ENCODE measurements at places on chromosomes 7 and 10.

DNA sequence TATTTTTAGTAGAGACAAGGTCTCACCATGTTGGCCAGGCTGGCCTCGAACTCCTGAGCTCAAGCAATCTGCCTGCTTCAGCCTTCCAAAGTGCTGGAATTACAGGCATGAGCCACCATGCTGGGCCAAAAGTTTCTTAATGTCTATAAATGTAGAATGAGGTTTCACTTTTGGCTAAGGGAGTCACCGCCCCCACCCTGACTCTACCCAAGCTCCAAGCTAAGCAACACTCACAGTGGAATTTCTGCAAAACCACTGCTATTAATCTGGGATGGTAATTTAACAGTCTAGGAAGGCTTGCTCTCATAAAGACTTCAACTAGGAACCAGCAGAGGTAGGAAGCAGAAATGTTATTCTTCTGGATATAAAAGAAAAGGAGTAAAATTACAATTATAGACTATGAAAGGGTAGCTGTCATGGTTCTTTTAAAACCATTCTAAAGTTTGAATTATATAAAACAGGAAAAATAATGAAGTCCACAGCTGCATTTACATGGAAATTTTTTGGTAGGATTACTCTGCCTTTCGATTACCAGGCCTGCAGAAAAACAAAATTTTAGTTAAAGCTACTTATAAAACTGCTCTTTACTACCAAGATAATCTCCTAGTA, 211.6 kb downstream of the SFMBT2 start:
- DNase-seq: no peak

DNA sequence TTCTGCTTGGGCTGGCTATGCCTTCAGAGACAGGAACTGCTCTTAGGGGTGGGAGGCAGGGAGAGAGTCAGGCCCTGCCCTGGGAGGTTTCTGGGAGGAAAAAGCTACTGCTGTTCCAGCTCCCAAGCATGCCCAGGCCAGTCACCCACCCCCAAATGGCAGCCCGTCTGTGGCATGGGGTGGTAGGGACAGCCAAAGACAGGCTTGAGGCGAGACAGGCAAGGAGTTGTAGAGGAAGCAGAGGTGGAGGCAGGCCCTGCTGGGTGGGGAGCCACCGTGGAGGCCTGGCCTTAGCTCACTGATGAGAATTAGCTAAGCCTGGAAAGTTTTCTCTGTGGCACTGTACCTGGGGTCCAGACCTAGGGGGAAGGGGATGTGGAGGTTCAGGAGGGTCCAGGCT, 6.6 kb upstream of the SAMD8 start:
- no peak for DNase-seq

- DNase-seq: no peak
Observed at GRCh38 chr7:35333265-35333664, 79.4 kb upstream of the TBX20 start.

DNA sequence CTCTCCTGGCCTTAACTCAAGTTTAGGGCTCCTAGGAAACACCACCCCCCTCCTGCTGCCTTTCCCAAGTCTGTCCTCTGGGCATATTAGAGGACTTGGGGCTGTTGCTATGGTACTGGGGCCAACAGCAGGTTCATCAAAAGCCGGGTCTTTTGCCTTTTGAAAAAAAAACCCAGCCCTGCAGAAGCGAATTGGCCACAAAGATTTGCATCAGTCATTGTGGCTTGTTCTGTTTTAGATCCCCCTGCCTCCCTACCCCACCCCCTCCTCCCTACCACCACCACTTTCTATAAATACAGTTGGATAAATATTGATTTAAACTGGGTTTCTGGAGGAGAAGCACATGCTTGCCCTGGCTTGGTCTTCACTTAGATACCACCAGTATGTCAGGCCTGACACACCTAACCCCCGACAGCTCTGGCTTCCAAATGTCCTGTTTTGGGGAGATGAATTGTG, 7.0 kb downstream of the MXI1 start:
- no peak for DNase-seq

DNA sequence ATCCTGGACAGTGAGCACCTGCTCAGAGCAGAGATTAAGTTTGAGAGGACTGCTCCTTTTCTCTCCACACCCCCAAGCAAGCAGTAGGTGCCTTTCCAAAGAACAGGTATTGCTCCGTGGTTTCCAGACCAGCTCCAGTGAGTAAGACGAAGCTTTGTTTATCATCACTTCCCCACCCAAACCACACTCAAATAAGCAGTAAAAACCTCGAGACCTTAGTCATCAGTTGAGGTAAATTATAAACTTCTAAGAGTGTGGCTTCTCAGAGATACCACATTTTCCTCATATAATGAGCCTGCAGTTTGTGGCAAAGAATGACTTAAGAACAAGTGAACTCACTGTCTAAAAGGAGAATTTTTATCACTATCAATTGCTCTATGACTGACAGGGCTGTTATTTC, 50.0 kb upstream of the GRB10 start:
- no peak for DNase-seq

- no peak for DNase-seq
Observed at GRCh38 chr10:51377932-51378599, 303.8 kb downstream of the PRKG1 start.

GRCh38 chr7:107606303-107606702, 26.3 kb downstream of the BCAP29 start:
- DNase-seq: no peak

DNA sequence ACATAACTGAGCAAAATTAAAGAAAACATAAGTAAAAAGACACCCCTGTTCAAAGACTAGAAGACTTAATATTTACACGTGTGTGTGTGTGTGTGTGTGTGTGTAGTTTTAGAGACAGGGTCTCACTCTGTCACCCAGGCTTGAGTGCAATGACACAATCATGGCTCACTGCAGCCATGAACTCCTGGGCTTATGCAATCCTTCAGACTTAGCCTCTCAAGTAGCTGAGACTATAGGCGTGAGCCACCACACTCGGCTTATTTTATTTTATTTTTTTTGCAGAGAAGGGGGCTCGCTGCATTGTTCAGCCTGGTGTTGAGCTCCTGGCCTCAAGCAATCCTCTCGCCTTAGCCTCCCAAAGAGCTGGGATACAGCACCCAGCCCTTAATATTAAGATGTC, 90.3 kb downstream of the JMJD1C start:
- DNase-seq: no peak

DNA sequence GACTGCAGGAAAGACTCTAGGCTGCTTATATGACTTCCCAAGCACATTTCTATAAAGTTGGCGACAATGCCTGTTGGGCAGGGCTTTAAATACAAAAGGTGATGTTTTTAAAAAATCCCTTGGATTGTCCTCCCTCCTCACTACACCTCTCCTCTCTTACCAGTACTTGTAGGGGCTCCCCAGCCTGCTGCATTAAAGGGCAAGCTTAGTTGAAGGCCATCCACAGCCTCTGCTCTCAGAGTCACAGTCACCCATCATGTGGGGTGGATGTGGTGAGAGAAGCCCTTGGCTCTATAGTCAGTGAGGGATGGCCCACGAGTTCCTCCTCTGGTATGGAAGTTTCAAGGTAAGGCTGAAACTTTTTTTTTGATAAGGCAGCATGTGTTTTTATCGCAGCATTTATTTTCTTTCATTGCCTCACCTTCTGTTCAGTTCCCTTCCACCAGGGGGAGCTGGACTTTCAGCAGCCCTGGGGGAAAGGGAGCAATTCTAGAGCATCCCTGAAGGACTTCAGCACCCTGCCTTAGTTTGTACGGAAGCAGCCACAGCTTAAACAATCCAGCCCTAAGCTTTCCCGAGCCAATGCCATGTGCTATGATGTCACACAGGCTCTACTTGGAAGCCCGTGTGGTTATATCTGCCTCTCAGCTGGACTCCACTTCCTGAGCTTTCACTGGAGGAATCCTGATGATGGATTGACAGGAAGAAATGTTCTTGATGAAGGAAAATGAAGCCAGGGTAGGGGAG, 131.9 kb downstream of the CALCR start:
- peak; percentile 68 for DNase-seq

GRCh38 chr10:71069909-71070666, 142.3 kb upstream of the UNC5B start:
- no peak for DNase-seq

GRCh38 chr10:110686047-110686446, 41.9 kb downstream of the RBM20 start:
- no peak for DNase-seq

DNA sequence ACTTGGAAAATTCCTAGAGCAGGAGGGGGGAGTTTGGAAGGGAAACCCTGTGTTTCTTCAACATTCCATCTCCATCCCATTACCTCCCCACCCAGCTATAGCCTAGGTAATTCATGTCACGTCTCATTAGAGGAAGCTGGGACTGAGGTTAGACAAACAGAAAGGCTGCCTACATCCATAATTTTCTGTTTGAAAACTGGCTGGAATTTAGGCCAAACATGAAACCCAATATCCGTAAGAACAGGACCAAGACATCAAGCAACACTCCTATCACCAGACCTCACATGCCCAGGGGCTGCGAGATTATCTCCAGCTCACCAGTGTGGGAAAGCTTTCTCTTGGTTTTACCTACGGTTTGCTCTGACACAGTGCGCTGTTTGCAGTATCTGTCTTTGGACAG, 316.3 kb downstream of the FRMD4A start:
- no peak for DNase-seq

- DNase-seq: peak; percentile 100
Observed at GRCh38 chr7:64876792-64877713, 26.0 kb upstream of the ZNF273 start.

DNA sequence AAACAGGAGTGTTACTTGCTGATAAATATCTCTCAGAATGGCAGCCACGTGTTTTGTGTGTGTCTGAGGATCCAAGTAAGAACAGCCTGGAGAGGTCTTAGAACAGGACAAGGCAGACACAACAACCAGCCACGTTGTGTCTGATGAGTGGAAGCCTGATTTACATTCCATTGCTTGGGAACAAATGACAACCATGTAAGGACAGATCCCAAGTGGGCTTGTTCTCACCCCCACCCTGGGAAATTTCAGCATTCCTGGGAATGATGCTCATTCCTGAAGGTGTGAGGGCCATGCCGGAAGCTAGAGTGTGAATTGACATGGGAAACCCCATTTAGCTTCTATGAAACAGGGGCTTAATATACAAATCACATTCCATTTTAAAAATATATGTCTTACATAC, 35.9 kb downstream of the IL6 start:
- no peak for DNase-seq

DNA sequence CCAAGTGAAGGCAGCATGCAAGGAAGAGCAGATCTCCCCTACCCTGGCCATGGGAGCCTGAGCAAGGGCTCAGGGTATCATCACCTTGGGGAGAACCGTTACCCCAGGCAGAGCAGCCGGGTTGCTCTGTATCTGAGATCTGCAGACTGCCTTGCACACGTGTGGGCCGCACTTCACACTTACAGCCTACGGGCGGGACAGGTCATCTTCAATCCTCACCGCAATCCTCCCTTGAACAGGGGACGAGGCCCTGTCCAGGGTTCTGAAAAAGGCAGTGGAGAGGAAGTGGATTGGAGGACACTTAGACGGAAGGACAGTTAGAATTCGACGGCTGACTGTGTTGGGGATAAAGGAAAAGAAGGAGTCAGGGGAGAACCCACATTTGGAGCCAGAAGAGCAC, 51.4 kb downstream of the NPS start:
- peak; percentile 72 for DNase-seq

GRCh38 chr7:69130396-69130795, 467.9 kb upstream of the AUTS2 start:
- no peak for DNase-seq

DNA sequence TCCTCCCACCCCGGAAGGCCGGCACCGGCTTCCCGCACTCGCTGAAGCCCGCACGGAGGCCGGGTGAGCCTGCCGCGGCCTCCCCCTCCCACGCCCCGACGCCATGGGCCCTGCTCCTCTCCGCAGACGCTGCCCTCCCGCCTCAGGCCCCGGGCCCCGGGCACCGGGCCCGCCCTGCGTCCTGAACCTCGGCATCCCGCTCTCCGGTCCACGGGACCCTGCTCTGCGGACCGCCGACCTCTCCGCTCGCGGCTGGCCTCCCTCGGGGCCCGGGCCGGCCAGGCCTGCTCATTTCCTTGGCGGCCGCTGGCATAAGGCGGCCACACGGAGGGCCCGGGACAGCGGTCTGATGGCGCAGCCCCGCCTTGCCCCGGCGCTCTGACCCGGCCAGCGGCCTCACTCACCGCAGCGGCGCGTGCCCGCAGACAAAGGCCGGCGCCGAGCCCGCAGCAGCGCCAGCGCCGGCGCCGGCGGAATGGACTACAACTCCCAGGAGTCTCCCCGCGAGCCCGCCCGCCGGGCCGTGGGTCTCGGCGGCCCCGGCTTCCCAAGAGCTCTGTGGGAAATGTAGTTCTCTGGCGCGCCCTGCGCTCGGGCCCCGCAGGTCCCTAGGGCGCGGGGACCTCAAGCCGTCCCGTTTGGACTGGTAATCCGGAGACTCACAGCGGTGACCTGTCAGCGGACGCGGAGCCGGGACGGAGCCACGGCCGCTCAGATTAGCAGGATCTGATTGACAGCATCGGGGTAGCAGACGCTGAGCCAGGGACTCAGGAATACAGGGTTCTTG, at the start of gene ZNF32:
Gene ZNF32, minus strand, starts transcription at position 484 of the 787 bp plus-strand sequence. CDS start 2,748 bp downstream, outside the sequence.
- peak; percentile 96 for DNase-seq

DNA sequence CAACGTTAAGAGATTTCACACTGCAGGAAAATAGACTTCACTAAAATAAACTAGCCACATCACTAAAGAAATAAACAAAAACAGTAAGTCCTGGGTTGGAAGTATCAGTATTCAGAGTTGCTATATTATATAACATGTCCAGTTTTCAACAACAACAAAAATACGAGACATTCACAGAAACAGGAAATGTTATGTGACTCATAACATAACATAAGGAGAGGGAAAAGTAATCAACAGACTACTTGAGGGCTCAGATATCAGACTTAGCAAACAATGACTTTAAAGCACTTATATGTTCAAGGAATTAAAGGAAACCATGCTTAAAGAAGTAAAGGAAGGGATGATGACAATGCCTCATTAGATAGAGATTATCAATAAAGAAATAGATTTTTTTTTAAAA, 73.5 kb upstream of the MKLN1 start:
- no peak for DNase-seq

GRCh38 chr7:131075406-131075805, 252.3 kb upstream of the MKLN1 start:
- DNase-seq: no peak

DNA sequence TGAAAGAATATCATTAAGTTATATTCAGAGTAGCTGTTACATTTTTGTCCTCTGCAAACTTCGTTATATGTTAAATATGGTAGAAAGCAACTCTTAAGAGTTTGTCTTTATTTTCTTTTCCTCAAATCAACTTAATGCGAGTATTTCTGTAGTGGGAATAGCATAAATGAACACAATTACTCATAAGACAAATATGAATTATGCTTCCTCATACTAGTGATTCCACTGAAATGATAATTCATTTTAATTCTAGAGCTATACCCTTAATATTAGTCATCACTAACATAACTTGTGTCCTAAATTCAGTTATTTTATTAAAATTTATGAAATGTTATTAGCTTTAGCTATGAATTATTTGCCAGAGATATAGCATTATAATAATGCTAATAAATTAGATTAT, 820.6 kb upstream of the KCND2 start:
- no peak for DNase-seq

DNA sequence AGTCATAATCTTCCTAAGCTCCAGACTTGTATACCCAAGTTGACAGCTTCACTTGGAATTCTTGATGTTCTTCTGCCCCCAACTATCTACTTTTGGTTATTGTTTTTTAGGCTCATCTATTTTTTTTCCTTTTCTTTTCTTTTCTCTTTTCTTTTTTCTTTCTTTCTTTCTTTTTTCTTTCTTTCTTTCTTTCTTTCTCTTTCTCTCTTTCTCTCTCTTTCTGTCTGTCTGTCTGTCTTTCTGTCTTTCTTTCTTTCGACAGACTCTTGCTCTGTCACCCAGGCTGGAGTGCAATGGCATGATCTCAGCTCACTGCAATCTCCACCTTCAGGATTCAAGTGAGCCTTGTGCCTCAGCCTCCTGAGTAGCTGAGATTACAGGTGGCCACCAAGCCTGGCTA, 36.5 kb downstream of the KMT2E start:
- no peak for DNase-seq

- DNase-seq: no peak
Observed at GRCh38 chr7:63900394-63901203, 98.0 kb upstream of the ZNF722 start.

Data from iPS-NIHi11 (cell line).